Activated naive CD4-positive, alpha-beta T cell treated with anti-CD3 and anti-CD28 coated beads, Interleukin-2, amount 50 U/mL, for 72 hours (primary cell): ENCODE measurements at places on chromosomes 3 and 15.

- DNase-seq = no peak
Measured at GRCh38 chr15:99167201-99167600, 62.3 kb downstream of the SYNM start.

DNA sequence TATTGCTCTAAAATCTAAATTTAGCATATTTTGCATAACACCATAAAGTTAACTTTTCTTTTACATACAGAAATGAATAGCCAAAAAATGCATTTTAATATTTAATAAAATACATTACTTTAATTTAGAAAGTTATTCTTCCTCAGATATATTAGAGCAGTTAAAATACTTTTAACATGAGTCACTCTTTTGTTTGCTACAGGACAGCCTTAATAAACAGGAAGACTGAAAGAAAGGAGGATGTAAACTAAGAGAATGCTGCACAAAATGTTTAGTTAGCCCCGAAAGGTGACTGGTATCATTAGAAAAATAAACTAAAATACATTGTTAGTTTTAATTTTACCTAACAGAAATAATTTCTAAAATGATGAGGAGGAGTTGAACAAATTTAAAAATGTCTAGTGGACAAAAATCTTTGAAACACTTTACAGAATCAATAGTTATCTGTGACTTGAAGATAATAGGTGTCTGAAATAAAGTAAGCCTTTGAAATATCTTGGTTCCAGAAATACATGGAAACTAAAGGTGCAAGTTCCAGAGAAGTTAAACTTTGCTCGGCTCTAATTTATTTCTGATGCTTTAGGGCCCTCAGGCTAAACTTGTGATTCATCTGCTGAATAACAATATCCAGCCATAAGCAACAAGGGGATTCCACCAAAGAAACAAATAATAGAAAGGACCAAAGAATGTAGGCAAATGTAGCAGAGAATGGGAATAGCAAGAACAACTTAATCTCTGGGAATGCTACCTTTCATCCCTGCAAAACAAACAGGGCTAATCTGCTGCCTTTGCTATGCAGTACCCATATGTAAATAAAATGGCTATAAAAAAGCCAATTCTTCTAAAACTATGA lies 138.3 kb upstream of the UBP1 start:
- DNase-seq = no peak

DNA sequence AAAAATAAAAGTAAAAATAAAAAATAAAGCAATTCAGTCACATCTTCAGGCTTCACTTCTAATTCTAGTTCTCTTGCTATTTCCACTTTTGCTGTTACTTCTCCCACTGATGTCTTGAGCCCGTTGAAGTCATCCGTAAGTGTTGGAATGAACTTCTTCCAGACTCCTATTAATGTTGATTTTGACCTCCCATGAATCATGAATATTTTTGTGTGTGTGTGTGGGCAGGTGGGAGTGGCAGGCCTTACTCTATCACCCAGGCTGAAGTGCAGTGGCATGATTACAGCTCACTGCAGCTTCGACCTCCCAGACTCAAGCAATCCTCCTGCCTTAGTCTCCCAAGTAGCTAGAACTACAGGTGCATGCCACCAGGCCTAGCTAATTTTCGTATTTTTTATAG lies 10.7 kb downstream of the USP4 start:
- no peak for DNase-seq

DNA sequence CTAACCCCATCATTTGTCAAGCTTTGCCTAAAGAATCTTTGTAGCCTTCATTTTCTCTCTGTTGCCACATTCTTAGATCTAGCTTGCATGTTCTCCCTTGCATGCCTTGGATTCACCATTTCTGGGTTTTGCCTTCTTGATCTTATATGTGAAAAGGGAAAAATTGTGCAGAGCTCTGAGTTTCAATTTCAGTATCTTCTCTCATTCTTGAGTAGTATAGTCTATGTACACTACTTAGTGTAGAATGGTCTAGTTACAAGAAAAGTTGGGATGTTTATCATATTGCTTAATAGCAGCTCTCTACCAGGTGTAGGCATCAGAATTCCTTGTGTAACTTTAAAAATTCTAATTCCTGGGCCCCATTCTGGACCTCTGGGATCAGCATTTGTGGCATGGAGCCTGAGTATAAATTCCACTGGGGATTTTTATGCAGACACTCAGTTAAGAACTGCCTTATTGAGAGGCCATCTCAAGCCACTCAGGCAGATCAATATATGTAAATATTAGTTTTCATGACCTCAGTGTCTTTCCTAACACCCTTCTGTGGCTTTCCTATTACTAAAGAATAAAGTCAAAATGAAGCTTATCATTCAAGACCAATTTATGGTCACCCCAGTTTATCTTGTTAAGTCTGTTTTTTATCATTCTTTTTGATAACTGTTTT lies 23.4 kb downstream of the GTF2E1 start:
- DNase-seq = no peak

- no peak for DNase-seq
Measured at GRCh38 chr15:34799149-34800101, 4.1 kb upstream of the ACTC1 start.

GRCh38 chr3:14902719-14903118 lies 44.7 kb upstream of the NR2C2 start:
- no peak for DNase-seq

DNA sequence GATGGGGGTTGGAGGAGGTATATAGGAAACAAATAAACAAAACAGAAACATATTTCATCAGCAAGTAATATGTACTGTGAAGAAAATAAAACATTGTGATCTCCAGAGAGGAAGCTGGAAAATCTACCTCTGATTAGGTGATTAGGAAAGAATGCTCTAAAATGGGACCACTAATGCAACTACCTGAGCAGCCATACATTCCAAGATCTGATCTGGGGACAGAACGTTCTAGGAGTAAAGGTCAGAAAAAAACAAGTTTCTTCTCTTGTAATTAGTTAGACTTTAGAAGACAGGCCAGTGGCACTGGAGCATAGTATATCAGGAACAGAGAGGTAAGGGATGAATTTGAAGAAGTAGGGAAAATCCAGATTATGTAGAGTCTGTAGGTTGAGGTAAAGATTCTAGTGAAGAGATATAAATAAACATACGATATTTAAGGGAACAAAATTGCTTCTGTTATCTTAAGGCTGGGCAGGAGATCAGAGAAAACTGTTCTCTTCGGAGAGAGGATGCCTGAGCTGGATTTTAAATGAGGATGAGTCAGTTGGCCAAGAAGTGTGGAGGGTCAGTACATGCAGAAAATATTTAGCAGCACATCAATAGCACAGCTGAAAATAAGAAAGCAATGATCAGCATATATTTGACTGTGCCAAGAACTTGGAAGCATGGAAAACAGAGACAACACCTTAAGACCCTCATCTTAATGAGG lies 429.5 kb downstream of the NLGN1 start:
- DNase-seq = no peak

GRCh38 chr15:89857673-89858072 lies 36.1 kb downstream of the AP3S2 start:
- DNase-seq = no peak

GRCh38 chr15:77084436-77084835 lies 13.5 kb upstream of the TSPAN3 start:
- no peak for DNase-seq

- no peak for DNase-seq
Measured at GRCh38 chr3:42032693-42033349, 58.3 kb upstream of the TRAK1 start.

GRCh38 chr3:120198305-120198878 lies 86.6 kb downstream of the GPR156 start:
- no peak for DNase-seq

DNA sequence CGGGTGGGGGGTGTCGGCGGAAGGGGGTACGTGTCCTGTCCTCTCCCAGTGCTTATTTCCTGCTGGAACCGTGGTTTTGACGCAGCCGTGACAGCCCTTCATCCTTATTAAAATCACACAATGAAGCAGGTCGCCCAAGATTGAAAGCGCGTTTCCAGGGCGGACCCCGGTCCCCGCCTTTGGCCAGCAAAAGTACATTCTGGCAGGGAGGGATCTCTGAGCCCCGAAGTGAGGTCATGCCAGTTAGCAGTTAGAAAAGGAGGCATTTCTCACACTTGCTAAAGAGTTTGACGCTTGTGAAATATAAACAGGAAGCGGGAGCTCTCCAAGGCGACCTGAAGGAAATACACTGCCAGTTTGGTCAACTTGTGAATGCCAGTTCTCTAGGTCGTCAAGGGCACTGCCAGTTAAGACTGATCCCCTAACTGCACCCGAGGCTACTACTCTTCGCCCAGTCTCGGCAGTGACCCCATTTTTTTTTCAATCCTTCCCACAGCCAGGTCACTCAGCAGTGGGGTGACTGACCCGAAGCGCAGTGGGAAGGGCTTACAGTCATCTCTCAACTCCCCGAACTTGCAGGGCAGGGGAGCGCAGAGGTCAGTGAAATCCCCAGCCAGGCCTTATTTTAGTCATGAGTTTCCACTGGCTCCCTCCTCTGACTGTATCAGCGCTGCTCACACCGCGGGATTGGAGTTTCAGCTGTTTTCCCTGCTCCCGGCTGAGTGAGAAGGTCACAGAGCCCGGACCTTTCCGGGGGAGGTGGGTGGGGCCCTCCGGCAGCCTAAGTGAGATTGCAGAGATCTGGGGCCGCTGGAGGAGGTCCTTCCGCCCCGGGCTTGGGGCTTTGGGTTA lies 2.0 kb upstream of the BHLHE40 start:
- DNase-seq = peak; percentile 73

DNA sequence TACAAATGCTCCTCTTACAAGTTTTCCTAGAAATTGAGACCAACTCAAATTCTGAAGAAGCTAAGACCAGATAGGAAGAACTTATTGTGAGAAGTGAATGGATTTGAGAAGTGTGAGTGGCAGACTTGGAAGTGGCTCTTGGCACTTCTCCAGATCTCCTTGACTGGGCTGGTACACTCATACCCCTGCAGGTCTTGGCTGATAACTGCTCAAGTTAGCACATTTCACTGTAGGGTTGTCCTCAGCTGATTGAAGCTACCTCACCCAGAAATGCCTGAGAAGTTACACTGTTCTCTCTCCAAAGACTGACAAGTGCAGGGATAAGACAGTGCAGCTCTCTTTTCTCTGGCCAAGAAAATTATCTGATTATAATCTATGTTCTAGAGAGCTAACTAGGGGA lies 16.5 kb upstream of the CLDN1 start:
- DNase-seq = no peak

- no peak for DNase-seq
Measured at GRCh38 chr15:51277101-51277500, 61.3 kb downstream of the CYP19A1 start.

- no peak for DNase-seq
Measured at GRCh38 chr3:149589332-149589731, 68.5 kb downstream of the WWTR1 start.

- DNase-seq = no peak
Measured at GRCh38 chr3:130565224-130565623, 48.2 kb downstream of the COL6A6 start.

GRCh38 chr3:189720736-189721417 lies 89.7 kb downstream of the TP63 start:
- no peak for DNase-seq

DNA sequence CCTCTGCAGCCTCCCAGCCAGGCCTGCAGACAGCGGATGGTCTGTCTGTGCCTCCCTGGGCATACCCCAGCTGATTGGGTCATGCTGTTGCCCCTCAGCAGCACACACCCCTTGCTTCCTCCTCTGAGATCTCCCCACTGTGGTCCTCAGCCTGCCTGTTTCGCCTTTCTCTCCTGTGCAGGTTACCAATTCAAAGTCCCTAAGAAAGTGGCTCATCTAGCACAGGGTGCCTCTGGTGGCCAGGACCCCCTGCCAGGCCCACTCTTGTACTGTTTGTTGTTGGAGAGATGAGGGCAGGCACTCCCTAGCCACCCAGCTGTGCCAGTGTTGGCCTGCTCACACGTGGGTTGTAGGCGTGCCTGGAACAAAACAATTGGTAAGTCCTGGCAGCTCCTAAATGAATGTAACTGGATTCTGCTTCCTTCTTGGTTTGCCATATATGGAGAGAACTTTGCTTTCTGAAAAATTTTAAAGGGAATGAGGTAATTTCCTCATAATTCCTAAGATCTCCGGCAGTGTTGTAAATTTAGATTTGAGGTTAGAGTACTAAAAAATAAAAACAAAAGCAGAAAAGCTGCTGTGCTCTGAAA lies 213.2 kb upstream of the IL12A start:
- DNase-seq = no peak

GRCh38 chr3:129656659-129657247 lies 50.3 kb upstream of the PLXND1 start:
- DNase-seq = no peak

DNA sequence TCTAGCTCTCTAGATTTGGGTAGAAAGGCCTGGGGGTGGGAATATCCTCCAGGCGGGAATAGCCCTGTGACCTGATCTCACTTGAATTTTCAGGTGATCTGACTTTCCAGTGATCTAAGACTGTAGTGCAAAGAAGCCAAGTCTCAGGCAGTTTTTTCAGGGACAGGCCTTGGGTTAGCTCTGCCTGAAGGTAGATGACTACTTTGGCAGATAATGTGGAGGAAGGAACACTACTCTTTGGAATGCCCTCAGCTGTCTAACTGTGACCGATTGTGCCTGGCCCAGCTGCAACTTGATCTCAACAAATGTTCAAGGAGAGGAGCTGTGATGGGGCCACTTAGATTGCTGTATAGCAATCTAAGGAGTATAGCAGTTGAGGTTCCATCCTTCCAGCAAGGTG lies 193.7 kb downstream of the TCF12 start:
- no peak for DNase-seq

GRCh38 chr3:185823078-185824044 lies 1.5 kb downstream of the IGF2BP2 start:
- DNase-seq = no peak

GRCh38 chr15:101000271-101000681 lies 81.1 kb downstream of the LRRK1 start:
- no peak for DNase-seq

DNA sequence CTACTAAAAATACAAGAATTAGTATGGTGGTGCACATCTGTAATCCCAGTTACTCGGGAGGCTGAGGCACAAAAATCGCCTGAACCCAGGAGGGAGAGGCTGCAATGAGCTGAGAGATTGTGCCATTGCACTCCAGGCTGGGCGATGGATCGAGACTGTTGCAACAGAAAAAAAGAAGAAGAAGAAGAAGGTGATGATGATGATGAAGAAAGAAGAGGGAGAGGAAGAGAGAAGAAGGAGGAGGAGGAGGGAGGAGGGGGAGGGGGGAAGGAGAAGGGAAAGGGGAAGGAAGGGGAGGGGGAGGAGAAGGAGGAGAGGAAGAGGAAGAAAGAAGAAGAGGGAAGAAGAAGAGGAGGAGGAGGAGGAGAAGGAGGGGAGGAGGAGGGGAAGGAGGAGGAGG lies 33.2 kb upstream of the ZNF710 start:
- DNase-seq = no peak

GRCh38 chr15:77037388-77038209 lies 33.3 kb downstream of the TSPAN3 start:
- DNase-seq = peak; percentile 54

- no peak for DNase-seq
Measured at GRCh38 chr15:31801152-31801551, 229.2 kb upstream of the CHRNA7 start.

- DNase-seq = no peak
Measured at GRCh38 chr3:132730891-132731580, 8.8 kb upstream of the NPHP3 start.

- DNase-seq = no peak
Measured at GRCh38 chr3:12705981-12706380, 42.1 kb upstream of the RAF1 start.
